ENCODE measurements at places on chromosomes 2 and 18. TPM values are rescaled to one million over a fixed set of nuclear protein-coding genes. Genes with fewer than 3 reads are reported as not detected.

DNA sequence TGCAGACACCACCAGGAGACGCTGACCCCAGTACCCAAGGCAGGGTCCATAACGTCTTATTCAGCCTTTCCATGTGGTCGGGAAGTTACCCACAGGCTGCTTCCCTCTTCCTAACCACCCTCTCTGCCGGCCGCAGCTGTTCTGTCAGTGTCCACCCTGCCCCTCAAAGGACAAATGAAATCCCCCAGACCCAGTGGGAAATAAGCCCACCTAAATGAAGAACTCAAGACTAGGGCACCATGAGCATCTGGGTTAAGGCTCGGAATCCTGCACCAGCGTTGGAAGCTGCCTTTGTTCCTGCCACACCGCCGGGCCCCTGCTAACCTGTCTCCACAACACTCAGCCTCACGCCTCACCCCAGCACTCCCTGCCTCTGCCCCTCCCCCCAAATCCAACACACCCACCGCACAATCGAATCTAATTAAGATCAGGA, 21.7 kb downstream of the BCL11A start:
- DNase-seq = no peak

DNA sequence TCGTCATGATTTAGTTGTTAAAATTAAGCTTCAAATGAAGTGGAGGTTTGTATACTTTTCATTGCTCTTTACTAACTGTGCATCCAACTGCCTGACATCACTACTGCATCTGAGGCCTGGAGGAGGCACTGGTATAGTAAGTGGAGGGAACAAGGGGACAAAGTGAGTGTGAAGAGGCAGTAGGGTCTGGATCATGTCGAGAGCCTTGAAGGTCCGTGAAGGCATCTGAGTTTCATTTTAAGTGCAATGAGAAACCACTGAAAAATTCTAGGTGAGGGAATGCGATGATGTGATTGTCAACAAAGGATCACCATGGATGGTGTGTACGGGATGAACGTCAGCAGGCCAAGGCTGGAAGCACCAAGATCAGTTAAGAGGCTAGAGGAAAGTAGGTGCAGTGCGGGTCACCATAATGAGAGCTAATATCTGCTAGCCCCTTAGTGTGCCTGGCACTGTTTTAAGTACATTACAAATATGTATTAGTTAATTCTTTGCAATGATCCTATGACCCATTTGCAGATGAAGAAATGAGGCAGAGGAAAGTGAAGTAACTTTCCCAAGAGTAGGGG, 96.1 kb downstream of the CABYR start:
- DNase-seq = no peak

DNA sequence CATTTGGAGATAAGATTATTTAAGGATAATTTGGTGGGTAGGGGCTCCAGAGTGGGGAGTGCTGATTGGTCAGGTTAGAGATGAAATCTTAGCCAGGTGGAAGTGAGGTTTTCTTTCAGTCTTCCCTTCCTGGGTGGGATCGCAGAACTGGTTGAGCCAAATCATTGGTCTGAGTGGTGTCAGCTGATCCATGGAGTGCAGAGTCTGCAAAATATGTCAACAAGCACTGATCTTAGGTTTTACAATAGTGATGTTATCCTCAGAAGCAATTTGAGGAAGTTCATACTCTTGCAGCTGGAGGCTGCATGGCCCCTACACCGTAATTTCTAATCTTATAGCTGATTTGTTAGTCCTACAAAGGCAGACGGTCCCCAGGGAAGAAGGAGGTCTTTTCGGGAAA, 1483.4 kb upstream of the ZEB2 start:
- no peak for DNase-seq

GRCh38 chr2:226831266-226831665, 4.6 kb upstream of the RHBDD1 start:
- DNase-seq = no peak

GRCh38 chr2:43274055-43274454, 47.6 kb upstream of the ZFP36L2 start:
- DNase-seq = no peak

GRCh38 chr2:2872309-2872617, 505.4 kb downstream of the EIPR1 start:
- no peak for DNase-seq

DNA sequence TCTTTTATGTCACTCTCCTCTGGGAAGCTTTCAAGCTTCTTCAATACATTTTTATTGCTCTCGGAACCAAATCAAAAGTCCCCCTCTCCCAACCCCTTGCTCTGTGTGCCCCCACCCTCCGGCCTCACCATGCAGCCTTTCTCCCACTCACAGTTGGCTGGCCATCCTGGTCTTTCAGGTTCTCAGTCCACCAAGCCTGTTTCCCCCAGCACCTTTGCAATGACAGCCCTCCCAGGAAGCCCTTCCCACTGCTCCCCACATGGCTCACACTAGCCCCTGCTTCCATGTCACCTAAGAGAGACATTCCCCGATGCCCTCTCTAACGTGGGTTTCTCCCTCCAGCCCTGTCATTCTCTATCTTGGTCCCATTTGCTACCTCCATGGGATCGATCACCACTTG, 266.6 kb downstream of the SRBD1 start:
- no peak for DNase-seq

DNA sequence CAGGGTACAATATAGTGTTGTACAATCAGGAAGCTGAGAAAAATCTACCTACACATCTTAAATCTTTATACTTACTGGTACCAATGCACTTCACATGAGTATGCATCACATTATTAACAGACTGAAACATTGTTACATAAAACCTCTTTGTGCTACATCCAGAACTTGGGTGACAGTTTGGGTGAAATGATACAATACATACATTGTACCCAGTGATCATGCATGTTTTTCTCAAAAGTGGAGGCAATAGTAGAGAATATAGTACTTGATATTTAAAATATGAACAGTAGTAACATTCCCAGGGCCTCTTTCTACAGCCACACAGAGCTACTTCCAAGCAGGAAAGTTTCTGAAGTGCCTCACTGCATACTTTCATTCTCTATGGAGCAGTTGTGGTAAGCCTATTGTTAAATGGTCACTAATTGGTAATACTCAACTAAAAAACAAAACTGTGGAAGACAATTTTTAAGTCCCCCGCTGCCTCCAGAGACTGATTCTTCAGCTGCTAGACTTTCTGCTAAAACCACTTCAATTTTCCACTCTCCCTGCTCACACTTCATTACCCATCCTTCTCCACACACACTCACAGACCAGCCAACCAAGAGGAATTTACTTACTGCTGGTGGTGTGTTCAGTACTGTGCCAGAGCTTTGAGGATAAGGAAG, 22.9 kb upstream of the GRB14 start:
- DNase-seq = no peak

- DNase-seq = no peak
These were observed 94.0 kb downstream of the CELF4 start for GRCh38 chr18:37471637-37472036.

- no peak for DNase-seq
These were observed 111.0 kb downstream of the RBM43 start for GRCh38 chr2:151150331-151151320.

GRCh38 chr18:12963069-12963468, 15.3 kb downstream of the SEH1L start:
- DNase-seq = no peak

DNA sequence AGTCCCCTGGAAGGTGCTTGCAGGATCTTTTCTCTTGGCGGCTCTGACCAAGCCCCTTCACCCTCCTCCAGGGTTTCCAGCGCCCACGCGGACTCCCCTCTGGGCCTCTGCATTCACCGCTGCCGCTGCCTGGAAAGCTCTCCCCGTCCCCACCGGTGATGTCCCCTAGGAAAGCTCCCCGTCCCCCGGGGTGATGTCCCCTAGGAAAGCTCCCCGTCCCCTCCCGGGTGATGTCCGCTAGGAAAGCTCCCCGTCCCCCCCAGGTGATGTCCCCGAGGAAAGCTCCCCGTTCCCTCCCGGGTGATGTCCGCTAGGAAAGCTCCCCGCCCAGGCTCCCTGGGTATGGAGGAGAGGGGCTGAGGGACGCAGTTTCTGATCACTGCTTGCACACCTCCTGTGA, 27.9 kb downstream of the ZAP70 start:
- no peak for DNase-seq

GRCh38 chr18:76252880-76253279, 242.2 kb downstream of the ZNF516 start:
- no peak for DNase-seq

DNA sequence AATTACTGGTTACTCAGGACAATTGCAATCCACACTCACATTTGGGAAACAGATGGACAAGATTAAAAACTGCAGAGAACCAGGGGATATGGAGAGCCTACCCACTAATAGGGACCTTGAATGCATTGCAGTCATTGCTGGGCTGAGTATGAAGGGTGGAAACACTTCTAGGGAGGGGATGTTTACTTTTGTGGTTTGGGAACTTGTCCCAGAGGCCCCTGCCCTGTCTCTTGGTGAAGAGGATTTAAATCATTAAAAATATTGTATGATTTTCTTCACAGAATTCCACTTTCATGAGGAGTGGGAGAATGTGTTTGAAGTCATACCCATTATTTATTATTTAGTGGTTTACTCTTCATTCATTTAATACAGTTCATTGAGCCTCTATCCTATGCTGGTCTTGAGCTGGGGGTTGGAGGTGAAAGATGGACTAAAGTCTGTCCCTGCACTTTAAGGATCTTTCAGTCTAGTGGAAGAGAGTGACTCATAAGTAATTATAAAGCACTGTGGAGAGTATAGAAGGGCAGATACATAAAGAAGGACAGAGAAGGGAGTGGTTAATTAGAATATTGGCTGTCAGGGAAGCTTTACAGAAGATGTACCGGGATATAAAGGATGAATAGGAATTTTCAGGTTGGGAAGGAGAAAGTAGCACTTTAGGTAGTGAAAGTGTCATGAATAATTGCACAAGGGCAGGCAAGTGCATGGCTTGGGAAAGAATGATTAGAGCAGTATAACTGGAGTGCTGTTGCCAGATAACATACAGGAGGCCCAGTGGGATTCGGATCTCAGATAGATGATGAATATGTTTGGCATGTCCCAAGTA, 313.4 kb downstream of the LPIN1 start:
- DNase-seq = no peak

GRCh38 chr2:201808027-201808426, 1.7 kb downstream of the CDK15 start:
- DNase-seq = no peak

DNA sequence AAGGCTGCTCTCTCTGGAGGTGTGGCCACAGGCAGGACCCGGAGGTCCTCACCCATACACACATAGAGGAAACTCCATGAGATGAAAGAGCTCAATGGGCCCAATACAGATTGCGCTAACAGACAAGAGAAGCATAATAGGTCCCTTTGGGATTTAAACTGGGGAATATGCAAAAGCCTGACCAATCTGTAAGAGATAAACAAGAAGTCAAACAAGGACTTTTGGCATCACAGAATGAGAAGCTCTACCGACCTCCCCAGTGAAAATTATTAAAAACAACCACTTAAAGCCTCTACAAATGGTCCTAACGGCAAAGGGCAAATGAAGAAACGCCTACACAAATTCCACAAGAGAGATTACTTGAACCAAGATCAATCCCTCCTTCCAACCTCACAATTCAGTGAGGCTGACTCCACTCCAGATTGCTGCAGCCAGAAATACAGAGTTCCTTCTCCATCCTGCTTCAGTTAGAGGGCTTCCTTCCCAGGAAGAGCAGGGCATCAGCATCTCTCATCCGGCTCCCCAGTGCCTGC, 10.8 kb downstream of the IWS1 start:
- no peak for DNase-seq

The SIX3 gene
- not detected for total RNA-seq

The EIF5B gene
- 22.6 TPM for total RNA-seq

Measured in dermis microvascular lymphatic vessel endothelial cell (primary cell).